Activated naive CD4-positive, alpha-beta T cell treated with anti-CD3 and anti-CD28 coated beads, Interleukin-2, amount 50 U/mL, for 16 hours (primary cell): ENCODE measurements at places on chromosomes 2 and 18.

- DNase-seq, result no peak
These were observed 198.8 kb upstream of the FOSL2 start for GRCh38 chr2:28193630-28194403.

DNA sequence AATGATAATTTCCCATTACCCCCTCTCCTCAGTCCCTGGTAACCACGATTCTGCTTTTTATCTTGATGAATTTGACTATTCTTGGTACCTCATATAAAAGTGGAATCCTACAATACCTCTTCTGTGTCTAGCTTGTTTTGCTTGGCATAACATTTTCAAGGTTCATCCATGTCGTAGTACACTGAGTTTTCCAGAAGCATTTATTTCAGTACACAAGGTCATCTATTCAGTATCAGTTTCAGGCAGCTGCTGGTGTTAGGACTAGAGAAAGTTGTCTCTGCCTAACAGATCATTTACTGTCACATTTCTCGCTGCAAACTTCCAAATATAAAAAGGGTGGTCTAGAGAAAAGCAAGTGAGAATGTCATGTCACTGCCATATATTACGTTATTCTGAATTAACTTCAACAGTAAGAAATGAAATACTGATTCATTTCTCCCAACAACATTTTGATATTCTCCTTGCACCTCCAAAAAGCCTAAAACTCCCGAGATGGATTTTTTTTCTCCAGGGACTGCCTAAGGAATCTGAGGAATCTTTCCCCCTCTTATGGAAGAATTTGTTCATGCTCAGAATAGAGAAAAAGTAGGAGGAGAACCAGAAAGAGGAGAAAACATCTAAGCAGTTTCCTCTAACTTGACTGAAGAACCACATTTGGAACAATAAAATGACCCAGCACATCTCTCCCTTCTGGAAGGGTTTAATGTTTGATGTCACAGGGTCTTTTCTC, 36.0 kb downstream of the CDK15 start:
- no peak for DNase-seq

GRCh38 chr2:63903003-63903402, 61.3 kb downstream of the UGP2 start:
- no peak for DNase-seq

GRCh38 chr18:38539856-38540255, 974.3 kb upstream of the CELF4 start:
- DNase-seq, result no peak

DNA sequence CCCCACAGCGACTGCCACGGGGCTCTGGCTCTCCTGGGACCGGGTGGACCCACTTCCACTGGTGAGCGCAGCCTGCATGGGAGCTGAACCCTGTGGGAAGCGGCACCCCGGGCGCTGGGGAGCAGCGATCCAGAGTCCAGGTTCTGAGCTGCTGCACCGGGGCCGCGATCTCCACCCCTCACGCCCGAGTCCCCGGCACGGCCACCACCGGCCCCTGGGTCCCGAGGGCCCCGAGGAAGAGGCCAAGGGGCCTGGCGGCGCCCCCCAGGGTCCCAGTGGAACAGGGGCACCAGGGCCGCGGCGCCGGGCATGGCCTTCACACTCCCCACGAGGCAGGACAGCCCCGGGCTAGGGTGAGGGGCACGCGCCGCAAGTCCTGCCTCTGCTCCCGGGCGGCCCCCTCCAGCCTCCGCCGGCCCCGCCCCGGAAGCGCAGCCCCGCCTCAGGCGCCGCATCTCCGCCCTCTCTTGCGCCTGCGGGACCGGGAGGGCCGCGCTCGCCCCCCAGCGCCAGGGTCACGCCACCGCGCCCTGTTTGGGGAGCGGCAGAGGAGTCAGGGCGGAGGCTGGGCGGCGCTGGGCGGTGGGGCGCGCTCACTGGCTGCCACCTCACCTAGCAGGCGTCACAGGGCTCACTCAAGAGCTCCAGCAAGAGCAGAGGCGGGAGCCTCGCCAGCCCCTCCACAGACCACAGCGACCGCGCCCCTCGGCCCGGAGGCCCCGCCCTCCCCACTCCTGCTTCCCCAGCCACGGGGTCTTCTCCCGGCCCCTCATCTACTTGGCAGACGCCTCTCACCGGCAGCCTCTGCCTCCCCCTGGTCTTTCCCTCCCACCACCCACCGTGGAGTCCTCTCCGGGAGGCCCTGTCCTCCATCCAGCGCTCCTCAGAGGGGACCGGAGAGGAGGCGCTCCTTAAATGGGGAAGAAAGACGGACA, 26.8 kb downstream of the THAP4 start:
- DNase-seq, result peak; percentile 93

- DNase-seq, result no peak
These were observed 34.7 kb downstream of the EHBP1 start for GRCh38 chr2:62740221-62740620.

GRCh38 chr2:166768393-166769123, 119.7 kb upstream of the XIRP2 start:
- DNase-seq, result no peak

- DNase-seq, result no peak
These were observed 2.4 kb upstream of the CHRNG start for GRCh38 chr2:232537079-232537478.

- DNase-seq, result no peak
These were observed 19.9 kb downstream of the SNORC start for GRCh38 chr2:232889876-232890401.

GRCh38 chr2:30095402-30095801, 51.4 kb upstream of the YPEL5 start:
- DNase-seq, result no peak

DNA sequence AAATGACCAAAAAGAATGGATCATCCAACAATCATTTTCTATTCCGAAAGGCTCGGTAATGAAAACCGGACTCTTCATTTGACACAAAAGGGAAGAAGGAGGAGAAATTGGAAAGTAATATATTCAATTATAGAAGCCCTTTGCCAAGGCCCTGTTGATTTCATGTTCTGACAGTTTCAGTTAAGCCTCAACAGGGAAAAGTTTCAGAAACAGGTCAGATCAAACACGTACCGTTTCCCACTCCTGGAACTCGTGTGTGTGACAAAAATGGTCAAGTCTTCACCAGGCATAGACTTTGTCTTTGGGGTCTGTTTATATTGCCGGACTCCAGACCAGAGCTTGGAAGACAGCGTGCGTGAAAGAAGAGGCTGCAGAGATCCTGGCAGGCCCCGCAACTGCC, 101.3 kb upstream of the BCL2L11 start:
- DNase-seq, result no peak

DNA sequence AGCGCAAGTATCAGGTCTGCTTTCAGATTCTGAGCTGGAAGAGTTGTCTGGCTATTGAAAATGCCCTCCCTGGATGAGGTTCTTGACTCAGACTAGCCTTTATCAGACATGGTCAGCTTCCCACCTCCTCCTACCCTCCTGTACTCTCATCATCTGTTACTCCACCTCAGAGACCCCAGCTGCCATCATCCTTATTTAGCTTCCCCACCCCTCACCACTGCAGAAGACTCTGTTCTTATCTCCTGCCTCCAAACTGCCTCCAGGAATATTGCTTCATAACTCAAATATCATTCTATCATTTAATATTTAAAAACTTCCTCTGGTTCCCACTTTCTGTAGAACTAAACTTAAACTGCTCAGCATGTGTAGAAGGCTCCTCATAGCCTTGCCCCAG, 31.1 kb upstream of the PPP3R1 start:
- no peak for DNase-seq

- no peak for DNase-seq
These were observed 55.4 kb downstream of the NGEF start for GRCh38 chr2:232957657-232958090.

GRCh38 chr18:26864658-26865057, 849 bp downstream of the AQP4 start:
- DNase-seq, result no peak

GRCh38 chr2:142853912-142854311, 23.6 kb upstream of the KYNU start:
- DNase-seq, result no peak

DNA sequence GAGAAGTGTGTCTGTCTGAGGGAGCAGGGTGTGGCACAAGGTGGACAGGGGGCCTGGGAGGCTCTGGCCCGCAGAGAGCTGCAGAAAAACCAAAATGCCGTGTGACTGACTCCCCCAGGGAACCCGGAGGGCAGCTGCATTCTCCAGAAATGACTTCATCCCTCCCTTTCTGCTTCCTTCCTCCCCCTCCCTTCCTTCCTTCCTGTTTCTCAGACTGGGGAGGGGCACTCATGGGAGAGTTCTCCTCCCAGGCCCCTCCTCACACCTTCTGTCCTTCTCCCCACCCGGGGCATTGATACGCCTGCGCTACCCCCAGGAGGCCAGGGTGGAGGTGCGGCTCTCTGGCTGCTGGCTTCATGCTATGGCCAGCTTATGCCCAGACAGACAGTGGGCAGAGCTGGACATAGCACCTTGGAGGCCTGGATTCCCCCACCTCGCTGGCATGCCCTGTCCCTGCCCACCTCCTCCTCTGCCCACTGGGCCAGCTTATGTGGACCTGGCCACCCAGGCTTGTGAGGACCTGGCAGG, 8.2 kb upstream of the GPR17 start:
- no peak for DNase-seq

DNA sequence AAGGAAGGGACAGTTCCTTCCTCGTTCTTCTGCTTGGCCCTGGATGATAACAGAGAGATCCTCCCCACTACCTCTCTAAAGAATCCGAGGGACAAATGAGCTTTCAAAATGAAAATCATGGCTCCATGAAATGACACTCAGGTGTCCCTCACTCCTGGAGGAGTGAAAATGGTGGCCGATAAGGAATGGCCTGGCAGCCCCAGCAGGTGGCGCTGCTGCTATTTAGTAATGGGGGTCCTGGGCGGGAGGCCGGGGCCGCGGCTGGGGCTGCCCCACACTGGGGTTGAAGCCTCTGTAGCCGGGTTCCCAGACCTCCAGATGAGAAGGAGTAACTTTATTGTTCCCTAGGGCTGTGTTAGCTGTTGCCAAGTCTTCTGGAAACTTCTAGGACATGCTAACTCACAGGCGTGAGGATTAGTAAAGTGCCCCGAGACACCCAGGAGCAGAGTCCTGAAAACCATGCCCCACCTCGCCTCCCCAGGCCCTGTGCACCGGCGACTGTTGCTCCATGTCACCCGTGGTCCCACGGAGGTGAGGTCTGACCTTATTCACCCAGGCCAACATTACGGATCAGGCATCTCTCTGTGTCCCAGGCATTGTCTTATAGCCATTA, 138.0 kb downstream of the CTIF start:
- peak; percentile 69 for DNase-seq

DNA sequence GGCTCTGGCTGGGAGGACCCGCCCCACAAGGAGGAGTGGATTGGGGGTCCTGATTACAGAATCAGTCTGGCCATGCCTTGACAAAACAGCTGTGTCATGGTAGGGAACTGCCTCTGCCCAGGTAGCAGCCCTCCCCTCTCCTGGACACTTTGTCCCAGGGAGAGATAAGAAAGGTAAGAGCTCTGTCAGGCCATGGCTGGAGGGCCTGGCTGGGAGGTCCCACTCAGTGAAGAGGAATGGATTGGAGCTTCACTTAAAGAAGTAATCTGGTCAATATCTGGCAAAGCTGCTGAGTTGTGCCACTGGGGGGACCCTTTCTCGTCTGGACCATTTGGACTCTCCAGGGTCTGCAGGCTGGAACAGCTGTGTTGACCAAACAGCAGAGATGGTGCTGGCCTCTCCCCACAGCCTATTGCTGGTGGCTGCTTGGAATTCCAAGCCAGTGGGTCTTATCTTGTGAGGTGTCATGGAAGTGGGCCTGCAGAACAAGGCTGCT, 75.4 kb downstream of the EPC2 start:
- no peak for DNase-seq

DNA sequence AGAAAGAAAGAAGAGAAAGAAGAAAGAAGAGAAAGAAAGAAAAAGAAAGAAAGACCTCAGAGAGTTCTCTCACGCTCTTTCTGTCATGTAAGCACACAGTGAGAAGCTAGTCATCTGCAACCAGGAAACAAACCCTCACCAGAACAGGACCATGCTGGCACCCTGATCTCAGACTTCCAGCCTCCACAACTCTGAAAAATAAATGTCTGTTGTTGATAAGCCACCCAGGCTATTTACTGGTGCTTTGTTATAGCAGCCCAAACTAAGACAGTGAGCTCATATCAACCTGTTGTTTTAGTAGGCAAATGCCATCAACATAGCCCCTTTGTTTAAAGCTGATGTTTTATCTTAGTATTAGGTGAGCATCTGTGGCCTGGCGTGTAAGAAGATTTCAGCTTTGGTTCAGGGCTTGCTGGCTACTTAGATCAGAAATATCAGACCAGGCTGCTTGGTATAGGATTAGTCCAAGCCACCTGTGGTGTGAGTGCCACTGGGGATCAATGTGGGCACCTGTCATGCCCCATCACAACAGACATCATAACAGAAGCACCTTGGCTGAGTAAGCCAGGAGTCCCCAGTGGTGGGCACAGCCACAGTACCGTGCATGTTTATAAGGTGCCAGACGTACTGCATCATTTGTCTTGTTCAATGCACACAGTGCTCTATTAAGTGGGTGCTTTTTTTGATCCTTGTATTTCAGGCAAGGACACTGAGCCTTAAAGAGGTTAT, 94.4 kb downstream of the LBH start:
- DNase-seq, result no peak
